HCT116 (cell line): ENCODE measurements at places on chromosomes 16 and 17. TPM values are rescaled to one million over a fixed set of nuclear protein-coding genes. Genes with fewer than 3 reads are reported as not detected.

DNA sequence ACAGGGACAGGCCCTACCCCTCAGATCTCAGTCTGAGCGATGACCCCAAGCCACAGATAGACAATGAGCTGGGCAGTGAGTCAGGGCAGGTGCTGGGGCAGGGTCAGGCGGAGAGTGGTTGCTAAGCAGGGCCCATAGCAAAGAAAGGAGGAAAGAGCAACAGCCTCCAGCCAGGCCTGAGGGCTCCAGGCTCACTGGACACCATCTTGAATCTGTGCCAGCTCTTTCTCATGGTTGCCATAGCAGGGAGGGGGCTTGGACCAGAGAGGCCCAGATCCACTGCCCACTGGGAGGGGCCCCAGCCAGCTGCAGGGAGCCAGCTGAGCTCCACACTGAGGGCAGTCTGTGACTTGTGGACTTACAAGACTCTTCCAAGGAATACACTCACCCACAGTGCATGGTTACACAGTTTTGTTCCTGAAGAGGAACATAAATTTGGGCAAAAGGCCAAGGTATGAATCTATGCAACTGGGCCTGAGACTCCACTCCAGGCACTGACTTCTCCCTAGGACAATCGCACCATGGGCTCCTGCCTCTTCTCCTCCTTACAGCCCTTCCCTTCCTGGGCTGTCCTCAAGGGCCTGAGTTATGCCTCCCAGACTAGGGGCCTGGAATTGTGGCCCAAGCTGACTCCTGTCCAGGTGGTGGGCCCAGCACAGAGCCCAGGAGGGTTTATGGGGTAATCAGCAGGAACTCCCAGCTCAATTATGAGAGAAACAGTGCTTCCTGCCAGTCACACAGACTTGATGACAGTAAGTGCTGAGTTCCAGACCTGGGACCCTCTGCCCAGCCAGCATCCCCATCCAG, 59.9 kb downstream of the BEAN1 start:
- no peak for DNase-seq

GRCh38 chr17:58376472-58377000, 24.5 kb upstream of the SUPT4H1 start:
- no peak for DNase-seq

DNA sequence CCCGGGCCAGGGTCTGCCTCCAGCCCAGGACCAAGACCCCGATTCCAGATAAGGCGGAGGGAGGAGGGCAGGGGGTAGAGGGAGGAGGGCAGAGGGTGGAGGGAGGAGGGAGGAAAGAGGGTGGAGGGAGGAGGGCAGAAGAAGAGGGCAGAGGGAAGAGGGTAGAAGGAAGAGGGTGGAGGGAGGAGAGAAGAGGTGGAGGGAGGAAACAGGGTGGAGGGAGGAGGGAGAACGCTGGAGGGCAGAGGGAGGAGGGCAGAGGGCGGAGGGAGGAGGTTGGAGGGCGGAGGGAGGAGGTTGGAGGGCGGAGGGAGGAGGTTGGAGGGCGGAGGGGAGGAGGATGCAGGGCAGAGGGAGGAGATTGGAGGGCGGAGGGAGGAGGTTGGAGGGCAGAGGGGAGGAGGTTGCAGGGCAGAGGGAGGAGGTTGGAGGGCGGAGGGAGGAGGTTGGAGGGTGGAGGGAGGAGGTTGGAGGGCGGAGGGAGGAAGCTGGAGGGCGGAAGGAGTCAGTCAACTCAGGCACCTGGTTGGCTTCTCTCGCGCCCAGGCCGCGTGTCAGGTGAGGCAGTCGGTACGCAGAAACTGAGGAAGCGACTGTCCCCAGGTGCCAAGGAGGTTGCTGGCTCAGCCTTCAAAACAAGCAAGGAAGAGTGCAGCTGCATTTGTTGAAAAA, 65.2 kb downstream of the KLHDC4 start:
- DNase-seq = no peak

- no peak for DNase-seq
Measured at GRCh38 chr16:11705311-11706025, 37.2 kb downstream of the TXNDC11 start.

- DNase-seq = no peak
Measured at GRCh38 chr16:11413907-11414595, 68.8 kb downstream of the RMI2 start.

GRCh38 chr16:24088767-24089166, 167.4 kb upstream of the CACNG3 start:
- DNase-seq = no peak

GRCh38 chr17:81207610-81208581, 14.9 kb downstream of the CEP131 start:
- DNase-seq = no peak

DNA sequence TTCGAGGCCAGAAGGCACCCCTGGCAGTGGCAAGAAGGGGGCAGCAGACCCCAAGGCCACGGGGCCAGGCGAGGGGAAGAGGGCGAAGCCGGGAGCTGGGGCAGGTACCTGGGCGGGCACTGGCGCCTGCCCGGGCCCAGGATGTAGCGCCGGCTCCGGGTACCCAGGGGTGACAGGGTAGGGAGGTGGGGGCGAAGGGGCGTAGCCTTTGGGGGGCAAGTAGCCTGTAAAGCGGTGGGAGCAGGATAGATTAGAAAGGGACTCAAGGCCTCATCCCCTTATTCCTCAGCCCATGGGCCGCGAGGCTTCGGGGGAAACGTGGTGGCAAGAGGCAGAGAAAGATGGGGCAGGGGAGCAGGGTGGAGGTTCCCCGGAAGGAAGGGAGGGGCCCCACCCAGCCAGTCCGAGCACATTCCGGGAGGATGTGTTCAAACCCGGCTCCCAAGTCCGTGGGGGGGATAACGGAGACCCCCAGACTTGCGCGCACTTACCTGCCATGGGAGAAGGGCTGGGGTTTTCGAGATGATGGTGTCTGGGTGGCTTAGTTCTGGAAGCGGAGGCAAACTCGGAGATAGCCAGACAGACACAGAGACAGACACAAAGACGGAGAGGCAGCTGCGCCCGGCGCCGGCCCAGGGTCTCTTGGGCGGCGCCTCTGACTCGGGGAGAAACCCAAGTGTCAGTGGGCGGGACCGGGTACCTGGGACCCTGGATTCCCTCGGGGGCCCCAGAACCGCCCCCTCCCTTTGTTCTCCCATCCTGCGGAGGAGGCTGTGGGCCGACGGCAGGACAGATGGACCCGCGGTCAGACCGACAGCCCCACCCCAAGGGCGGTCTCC, 493 bp downstream of the PLSCR3 start:
- no peak for DNase-seq

- no peak for DNase-seq
Measured at GRCh38 chr17:59545942-59546341, 19.5 kb upstream of the DHX40 start.

DNA sequence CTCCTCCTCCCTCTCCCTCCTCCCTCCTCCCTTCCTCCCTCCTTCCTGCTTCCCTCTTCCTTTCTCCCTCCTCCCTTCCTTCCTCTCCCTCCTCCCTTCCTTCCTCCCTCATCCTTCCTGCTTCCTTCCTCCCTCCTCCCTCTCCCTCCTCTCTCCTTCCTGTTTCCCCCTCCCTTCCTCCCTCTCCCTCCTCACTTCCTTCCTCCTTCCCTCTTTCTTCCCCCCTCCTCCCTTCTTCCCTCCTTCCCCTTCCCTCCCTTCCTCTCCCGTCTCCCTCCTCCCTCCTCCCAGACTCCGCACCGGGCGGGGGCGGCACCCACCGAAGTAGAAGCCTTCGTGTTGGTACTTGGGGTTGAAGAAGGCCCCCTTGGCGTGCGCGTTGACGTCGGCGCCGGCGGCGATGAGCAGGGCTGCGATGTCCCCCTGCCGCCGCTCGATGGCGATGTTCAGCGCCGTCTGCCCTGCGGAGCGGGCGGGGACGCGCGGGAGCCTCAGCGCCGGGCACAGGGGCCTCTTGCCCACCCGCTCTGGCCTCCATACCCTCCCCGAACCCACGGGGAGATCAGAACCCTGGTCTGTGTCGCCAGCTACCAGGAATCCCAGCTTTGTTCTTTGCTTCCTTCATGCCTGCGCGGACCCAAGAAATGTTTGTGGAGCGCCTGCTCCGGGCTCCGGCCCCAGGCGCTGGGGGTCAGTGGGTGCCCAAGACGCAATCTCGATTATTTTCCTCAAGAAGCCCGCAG, 22.2 kb downstream of the TRPV3 start:
- peak; percentile 76 for DNase-seq

GRCh38 chr16:10738231-10739077, 5.2 kb upstream of the NUBP1 start:
- peak; percentile 79 for DNase-seq

DNA sequence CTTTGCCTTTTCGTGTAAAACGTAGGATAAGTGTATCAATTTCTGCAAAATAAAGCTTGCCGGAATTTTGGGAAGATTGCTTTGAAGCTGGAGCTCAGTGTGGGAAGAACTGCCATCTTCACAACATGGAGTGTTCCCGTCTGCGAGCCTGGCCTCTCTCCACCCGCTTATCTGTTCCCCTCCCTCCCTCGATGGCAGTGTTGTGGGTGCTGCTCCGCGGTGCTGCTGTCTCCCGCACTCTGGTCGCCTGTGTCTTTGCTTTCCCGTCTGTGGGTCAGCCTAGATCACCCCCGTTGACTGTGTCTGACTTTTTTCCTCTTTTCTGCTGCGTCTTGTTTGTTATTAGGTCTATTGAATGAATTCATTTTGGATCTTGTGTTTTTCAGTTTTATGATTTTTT, 17.0 kb downstream of the ACSF3 start:
- DNase-seq = no peak

Gene FBXW10B
- 1.2 TPM for total RNA-seq

Gene CSHL1
- total RNA-seq = not detected

Gene CDK5R1
- 5.4 TPM for total RNA-seq

Gene KCNAB3
- 7.1 TPM for total RNA-seq

Gene ABCC12
- not detected for total RNA-seq

Gene SCN4A
- total RNA-seq = 2.7 TPM

Gene ELMO3
- total RNA-seq = 45.8 TPM

Gene MYH13
- total RNA-seq = not detected
